ENCODE measurements at places on chromosomes 6 and 20.

DNA sequence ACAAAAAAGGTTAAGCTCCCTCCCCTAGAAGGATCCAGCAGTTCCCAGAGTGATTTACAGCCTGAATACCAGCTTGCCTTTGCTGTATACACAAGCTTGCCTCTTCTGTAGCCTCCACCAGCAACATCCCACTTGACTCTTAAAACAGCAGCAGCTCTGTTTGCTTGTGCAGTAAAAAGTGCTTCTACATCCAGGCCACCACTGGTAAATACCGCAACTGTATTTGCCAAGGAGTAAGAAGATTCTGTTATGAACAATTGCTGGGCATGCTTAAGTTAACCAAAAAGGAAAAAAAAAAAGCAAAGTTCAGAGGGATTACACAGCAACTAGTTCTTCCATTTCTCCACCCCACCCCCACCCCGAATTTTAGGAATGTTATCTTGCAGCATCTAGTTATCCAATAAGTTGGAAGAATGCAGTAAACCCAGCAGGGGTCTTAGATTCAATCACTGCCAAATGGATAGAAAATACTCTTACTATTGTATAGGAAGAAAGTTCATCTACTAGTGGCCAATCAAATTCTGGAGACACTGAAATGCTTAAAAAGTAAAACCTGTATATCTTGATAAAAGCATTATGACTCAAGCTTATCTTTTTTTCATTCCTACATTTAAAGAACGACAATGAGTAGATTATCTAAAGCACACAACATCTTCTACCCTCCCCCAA lies 4.8 kb downstream of the SALL4 start:
- DNase-seq, result no peak

GRCh38 chr6:35059596-35060345 lies 81.4 kb downstream of the TCP11 start:
- DNase-seq, result no peak

DNA sequence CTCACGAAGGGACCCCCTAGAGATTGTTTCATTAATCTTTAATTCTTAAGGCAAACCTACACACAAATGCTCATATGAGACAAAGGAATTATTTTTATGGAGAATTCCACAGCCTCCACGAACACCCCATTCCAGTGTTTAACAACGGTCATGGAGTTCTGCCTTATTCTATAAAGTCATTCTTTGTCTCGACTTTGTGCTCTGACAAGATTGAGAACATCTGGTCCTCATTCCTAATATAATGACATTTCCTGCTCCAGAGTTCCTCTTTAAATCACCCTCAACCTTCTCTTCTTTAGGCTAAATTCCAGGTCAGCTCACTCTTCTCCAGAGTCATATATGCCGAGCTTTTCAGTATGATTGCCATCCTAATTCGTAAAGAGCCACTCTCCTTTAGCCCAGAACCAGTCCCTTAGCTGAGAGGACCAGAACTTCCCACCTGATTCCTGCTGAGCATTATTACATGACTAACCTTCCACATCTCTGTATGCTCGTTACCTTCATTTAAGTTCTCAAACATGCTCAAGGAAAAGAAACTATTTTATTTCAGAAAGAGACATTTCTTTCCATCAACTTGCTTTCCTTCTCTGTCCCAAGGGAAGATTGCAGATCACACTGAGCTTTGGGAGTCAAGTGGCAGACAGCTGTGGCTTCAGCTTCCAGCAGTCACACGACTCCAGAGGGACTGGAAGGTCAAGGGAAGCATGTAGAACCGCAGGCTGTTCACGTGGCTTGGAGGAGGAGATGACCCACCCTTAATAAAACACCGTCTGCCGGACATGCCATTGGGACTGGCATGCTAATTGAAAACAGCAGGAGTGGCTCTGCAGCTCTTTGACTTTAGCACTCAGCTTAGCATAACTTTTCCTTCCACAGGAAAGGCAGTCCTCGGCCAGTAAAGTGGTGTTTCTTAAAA lies 467.1 kb upstream of the HSF2 start:
- peak; percentile 49 for DNase-seq

DNA sequence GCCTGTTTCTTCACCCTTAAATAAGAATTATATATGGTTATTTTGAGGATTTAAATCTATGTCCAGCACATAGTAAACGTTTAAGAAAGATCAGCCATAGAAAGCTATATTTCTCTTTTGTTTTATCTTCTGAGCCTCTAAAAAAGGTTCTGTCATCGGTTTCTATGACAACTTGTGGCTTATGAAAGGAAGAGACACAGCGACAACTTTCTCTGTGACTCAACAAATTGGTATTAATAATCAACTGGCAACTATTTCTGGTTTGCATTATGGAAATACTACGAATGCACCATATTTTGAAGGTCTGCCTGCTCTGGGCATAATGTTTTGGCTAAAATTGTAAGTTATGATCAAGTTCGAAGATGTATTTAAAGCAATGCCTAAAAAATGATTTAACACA lies 751.0 kb downstream of the CD109 start:
- DNase-seq, result no peak

- no peak for DNase-seq
Measured at GRCh38 chr6:41191569-41191968, 9.4 kb downstream of the TREML2 start.

GRCh38 chr6:165486183-165487137 lies 176.6 kb downstream of the PDE10A start:
- DNase-seq, result no peak

- DNase-seq, result no peak
Measured at GRCh38 chr6:124984668-124985338, 22.6 kb downstream of the RNF217 start.

DNA sequence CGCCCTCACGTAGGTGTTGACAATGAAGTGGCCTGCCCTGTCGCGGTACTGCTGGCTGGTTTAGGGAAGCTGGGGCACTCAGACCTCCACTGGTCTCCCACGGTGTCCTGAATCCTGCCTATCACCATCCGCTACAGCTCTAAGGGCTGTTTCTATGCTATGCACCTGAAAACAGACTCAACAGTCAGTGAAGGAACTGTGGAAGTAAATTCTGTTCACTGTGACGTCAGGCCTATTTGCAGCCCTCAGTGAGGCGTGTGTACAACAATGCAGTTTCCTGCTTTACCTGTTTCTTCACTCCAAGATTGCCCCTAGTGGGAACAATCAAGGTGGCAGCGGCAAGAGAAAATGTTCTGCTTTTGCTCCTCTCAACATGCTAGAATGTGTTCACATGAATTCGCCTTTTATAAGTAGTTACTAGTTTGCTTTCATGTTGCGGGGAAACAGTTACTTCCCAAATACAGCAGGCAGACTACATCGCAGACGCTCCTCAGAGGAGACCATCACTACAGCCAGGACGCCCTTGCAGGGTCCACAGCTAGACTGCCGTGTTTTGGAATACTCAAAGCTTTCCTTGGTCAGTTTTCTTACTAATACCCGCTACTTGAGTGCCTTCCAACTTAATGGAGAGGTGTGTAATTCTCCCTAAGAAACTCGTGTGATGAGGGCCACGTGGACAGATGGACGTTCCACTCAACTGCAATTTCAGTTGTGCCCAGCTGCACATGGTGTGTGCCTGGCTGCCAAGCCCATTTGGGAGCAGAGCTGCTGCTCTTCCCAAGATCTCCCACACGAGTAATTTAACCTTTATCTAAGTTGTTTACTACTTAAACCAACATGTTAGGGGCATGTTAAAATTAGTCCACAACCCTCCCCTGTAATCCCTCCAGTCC lies 25.4 kb downstream of the DIDO1 start:
- DNase-seq, result no peak

GRCh38 chr20:34058831-34059230 lies 53.2 kb downstream of the EIF2S2 start:
- no peak for DNase-seq

Measured in T1000 (cell line).